Fibroblast of upper back skin (primary cell): ENCODE measurements at places on chromosomes 3 and 15.
A peak's percentile ranks its signal among the peaks of the same experiment; 100 is the strongest.

- peak; percentile 43 for DNase-seq
Observed at GRCh38 chr15:62071711-62072308, 5.0 kb downstream of the C2CD4A start.

DNA sequence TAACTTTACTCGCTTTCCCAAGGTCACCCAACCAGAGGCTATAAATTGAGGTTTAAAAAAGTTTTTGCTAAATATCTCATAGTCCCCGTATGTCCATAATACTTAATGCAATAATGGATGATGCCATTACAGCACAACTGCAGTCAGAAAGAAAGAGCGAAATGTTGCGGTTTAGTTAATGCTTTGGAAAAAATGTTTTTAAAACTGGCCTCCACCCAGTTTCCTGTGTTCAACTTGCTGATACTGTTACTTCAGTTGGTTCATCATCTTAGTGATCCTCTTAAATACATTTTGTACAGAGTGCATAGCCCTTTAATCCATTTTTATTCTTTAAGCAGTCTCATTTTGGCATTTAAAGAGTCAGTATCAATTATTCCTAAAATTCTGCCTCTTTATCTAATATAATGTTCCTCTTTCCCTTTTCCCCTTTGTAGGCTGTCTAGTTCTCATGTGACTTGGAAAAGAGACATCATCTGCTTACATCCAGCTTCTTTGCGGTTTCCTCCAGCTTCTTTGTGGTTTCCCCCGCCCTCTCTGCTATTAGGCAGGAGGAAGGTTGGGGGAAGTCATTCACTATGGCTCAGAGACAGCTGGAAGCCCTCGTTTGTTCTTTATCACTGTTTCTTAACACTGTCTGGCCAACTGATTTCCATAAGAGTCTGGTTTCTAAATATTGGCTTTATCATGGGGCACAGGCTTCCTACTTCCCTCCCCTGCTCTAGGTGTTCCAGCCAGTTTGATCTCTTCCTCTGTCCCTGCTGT is 154.3 kb downstream of the GOLIM4 start:
- peak; percentile 95 for DNase-seq

- no peak for DNase-seq
Observed at GRCh38 chr15:100108346-100108745, 233.4 kb downstream of the ADAMTS17 start.

DNA sequence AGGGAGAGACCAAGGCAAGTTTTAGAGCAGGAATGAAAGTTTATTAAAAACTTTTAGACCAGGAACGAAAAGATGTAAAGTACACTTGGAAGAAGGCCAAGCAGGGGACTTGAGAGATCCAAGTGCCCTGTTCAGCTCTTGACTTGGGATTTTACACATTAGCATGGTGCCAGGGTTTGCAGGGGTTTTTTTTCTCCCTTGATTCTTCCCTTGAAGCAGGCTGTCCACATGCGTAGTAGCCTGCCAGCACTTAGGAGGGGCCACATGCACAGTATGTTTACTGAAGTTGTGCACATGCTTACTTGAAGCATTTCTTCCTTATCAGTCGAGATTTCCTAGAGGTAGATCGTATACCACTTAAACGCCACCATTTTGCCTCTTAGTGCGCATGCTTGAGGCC is 277.5 kb upstream of the AGTR1 start:
- no peak for DNase-seq

DNA sequence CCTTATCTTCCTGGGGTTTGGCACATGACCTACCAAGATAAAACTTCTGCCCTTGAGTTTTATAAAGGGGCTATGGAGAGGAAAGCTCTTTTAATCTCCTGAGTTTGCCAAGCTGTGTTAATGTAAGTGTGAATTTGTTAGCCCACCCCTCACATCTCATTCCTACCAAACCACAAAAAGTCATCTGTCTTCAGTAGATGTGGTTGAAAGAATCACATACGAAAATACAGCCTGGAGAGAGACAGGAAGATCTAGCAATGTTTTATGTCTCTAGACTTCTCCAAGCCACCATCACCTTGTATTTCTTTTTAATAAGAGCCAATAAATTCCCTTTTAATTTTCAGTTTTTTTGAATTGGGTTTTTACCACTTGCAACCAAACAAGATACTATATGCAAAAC is 68.9 kb upstream of the ZNF280D start:
- no peak for DNase-seq

DNA sequence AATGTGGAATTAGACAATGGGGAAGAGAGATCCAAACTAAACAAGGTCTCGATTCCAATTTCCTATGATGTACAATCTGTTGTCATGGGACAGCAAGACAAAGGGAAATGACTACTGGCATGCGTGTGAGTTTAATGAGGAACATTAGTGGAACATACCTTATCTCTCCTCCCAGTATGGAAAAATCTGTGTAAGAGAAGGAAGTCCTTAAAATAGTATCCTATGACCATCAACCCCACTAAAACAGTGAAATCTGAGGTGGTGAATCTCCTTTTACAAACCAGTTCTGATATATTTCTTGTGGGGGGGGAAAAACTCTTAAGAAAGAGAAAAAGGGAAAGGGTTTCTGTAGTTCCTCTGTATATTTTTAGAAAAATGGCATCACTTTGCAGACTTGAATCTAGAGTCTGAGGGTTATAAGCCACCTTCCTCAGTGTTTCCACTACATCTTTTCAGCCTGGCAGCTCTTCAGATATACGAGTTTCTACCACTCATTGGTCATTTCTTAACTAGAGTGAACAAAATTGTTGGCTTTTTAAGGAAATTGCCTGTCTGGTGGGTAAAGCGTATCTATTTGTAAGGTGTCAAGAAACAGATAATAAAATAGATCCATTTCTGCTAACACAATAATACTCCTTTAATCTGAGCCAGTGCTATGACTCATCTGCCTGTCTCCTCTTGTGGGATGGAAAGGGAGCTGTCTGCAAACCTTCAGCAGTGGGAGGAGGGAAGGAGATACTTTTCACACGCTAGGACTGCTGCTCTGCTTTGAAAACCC is 3.0 kb upstream of the TNFAIP8L3 start:
- DNase-seq, result peak; percentile 72

DNA sequence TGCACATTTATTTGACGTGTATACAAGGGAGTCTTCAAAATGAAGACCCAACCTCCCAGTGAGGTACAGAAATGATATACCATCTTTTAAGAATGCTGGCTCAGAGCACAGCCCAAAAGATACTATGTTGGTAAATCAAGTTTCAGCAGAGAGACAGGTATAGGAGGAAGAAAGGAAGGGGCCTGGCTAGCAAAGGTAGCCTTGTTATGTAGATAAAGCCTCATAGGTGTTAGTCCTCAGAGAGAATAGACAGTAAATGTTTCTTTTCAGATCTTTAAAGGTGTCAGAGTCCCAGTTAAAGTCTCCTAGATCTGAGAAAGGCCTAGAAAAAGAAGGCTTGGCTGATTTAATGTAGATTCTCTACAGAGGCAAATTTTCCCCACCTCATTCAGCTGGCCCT is 213.8 kb downstream of the SI start:
- DNase-seq, result no peak
